Lung (tissue), 17 donors: ENCODE measurements at places on chromosomes 11 and 22.
A peak's percentile ranks its signal among the peaks of the same experiment; 100 is the strongest.

DNA sequence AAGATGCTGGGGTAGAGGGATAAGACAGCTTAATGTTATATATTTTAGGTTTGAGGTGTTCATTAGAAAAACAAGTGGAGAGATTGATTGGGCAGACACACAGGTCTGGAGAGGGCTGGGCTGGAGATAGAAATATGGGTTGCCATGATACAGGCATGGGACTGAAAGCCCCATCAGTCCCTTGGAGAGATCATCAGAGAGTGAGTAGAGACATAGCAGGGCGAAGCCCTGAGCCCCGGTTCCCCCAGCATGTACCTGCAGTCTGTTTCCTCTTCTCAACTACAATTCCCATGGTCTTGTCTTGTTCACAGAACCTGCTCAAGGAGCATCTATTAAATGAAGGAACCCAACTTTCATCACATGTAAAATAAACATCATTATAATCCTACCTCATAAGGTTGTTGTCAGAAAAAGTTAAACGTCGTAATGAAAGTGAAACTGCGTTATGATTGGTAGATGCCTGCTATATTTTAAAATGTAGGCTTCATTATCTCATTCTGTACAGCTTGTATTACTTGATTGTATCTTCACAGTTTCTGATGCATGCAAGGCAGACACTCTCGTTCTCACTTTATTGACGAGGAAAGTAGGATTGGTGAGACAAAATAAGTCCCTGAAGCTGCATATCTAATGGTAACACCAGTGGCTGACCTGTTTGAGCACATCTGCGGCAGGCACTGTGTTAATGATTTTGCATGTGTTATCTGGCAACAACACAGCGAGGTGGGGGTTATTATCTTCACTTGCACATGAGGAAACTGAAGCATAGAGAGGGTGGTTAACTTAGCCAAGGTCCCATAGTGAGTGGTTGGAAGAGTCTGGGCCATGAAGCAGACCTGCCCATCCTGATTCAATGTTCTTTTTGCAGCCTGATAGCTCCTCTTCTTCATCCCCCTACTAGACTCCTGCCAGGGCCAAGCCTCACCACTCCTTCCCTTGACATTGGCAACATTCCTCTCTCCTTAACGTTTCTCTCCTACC, 63.5 kb downstream of the ENDOD1 start:
- no peak for DNase-seq

- DNase-seq, result peak; percentile 70
Measured at GRCh38 chr11:64894070-64894811, 15.8 kb upstream of the EHD1 start.

- no peak for DNase-seq
Measured at GRCh38 chr11:73188301-73188700, 29.8 kb upstream of the P2RY2 start.

DNA sequence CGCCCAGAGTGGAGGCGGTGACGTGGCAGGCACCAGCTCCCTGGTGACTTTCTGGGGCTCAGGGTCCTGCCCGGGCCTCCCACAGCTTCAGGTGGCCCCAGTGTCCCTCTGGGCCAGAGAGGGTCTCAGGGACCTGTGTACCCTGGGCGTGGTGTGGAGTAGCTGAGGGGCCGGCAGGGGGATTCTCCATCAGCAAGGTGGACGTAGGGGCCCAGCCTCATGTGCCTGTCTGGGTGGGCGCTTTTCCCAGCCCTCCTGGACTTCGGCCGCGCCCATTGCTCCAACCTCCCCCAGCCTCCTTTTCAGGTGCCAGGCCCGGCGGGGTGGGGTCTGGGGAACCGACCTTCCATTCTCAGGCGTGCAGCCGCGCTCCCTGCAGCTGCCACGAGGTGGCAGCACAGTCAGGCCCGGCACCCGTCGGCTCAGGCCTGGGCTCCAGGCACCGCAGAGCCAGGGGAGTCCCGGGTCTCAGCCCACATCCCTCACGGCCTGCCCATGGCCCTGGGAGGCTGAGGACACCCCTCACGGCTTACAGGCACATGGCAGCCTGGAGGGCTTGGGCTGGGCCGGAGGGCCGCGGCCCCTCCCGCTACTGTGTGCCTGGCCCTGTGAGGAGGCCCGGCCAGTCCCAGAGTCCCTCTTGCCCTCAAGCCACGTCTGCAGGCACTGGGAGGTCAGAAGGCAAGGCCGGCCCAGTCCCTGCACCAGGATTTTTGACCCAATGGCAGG, 19.9 kb upstream of the MUC5B start:
- DNase-seq, result peak; percentile 59

- DNase-seq, result no peak
Measured at GRCh38 chr11:66311470-66311964, 5.3 kb downstream of the CD248 start.

GRCh38 chr11:74238243-74238642, 67.2 kb downstream of the PPME1 start:
- no peak for DNase-seq

- no peak for DNase-seq
Measured at GRCh38 chr11:112582366-112582765, 321.7 kb upstream of the PLET1 start.

- no peak for DNase-seq
Measured at GRCh38 chr11:20159466-20160381, 551 bp downstream of the DBX1 start.

- DNase-seq, result no peak
Measured at GRCh38 chr11:61023966-61024295, 52.5 kb downstream of the CD6 start.

GRCh38 chr11:46302866-46303265, 25.4 kb downstream of the CREB3L1 start:
- no peak for DNase-seq

DNA sequence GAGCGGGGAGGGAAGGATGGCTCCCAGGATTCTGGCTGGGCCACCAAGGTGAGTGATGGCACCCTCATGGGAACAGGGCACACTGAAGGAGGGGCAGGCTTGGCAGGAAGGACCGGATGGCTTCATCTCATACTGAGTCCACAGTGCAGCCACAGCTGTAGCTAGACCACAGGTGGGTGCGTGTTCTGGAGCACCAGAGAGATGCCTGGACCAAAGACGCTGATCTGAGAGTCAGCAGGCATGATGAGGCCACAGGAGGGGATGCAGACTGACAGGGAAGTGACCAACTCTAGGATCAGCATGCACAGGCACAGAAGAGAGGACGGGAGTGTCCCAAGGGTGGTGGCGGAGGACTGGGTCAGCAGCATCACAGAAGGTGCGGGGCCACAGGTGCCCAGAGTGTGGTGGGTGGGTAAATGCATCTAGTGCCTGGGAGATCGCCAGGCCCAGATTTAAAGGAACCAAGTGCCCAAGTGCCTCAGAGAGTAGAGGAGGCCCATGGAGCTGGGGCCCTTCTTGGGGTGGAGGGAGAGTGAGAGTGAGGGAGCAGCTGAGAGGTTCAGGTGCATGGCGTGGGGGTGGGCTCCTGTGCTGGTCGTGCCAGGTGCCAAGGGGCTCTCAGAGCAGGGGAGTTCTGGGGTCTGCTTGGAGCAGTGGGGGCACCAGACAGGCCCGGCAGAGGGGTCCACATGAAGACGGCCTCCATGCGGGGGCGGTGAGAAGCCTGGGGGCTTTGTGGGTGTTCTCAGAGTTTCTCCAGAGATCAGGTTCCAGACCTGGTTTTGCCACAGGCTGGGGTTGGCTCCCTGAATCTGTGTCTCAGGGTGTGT, 113.7 kb downstream of the CEP164 start:
- DNase-seq, result no peak

DNA sequence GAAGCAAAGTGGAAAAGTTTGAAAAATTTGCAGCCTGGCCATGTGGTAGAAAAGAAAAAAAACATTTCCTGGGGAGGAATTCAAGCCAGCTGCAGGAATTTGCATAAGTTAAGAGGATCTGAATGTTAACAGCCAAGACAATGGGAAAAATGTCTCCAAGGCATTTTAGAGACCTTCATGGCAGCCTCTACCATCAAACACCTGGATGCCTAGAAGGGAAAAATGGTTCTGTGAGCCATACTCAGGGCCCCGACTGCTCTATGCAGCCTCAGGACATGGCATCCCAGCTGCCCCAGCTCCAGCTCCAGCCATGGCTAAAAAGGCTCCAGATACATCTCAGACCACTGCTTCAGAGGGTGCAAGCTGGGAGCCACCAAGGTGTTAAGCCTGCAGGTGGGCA, 149.1 kb upstream of the SOX6 start:
- no peak for DNase-seq

DNA sequence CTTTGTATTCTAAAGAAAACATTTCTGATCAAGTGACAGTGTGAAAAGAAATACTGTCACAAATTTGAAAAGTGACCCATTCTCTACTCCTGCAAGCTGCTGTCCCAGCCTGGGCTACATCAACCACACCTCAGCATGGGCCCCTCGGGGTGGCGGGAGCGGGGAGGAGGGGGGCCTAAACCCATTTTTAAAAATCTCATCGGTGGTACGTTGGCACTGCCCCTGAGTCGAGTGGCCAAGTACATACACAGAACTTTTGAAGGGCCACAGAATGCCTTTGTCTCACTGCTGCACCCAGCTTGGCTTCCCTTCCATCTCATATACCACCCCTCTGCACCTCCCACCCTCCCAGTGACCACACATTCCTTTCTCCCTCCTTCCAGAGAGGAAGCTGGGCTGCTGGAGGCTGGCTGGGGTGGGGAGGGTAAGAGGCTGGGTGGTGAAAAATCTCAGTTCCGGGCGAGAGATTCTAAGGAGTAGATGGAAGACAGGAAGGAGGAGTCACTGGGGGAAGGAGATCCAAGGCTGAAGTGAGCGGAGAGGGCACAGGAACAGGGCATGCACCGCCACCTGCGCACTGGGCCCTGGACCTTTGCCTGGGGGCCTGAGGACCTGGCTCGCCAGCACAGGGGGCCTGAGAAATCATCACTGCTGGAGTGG, 21.1 kb downstream of the FXYD6 start:
- DNase-seq, result peak; percentile 88

- DNase-seq, result no peak
Measured at GRCh38 chr11:113885897-113886296, 10.5 kb upstream of the USP28 start.

GRCh38 chr11:75133976-75134375, 16.9 kb upstream of the SLCO2B1 start:
- DNase-seq, result no peak

DNA sequence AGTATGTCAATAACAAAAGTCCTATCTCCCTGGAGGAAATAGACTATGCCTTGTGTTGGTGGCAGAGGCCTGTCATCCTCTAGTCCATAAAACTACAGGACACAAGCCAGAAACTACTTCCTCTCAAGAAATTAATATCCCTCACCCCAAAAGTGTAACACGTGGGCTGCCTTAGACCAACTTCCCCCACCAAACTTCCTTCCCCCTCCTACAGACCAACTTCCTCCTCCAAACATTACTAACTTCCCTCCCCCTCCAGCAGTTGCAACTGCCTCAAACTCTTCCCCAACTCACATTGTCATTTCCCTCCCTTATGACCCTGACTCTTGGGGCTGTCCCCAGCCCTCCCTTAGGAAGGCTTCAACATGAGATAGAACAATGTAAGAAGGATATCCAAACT, 6.3 kb downstream of the OR52K2 start:
- DNase-seq, result no peak

DNA sequence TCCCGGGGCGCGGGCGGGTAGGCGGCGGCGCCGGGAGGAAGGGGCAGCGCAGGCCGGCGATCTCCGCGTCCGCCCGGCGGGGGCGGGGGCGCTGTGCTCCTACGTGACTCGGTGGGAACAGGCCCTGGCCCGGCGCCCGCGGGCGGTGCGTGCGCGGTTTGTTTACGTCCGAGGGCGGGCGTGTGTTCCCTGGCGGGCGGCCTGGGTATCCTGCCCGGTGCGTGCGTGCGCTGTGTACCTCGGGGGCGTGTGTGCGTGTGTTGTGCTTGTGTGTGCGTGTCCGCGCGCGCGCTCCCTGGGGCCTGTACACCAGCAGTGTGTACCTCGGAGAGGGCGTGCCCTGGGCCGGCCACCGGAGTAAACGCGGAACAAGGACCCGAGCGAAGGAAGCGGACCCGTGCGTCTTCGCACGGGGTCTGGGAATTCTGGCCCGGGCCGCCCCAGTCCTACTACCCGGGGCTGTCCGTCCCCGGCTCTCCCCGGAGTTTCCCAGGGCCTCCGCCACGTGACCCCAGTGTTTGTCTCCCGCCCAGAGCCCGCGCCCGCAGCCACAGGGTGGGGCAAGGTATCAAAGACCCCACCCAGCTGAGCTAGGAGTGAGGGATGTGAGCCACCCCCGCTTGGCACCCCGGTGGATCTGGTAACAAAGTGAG, 769 bp downstream of the MAFF start:
- DNase-seq, result peak; percentile 95

DNA sequence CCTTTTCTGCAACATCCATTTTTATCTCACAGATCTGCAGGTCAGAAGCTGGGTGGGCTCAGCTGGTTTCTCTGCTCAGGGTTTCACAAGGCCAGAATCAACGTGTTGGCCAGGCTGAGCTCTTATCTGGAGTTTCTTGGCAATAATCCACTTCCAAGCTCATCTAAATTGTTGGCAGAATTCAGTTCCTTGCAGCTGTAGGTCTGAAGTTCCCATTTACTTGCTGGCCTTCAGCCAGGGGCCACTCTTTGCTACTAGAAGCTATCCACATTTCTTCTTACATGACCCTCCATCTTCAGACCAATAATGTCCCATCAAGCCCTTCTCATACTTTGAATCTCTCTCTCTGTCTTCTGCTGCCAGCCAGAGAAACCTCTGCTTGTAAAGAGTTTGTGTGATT, 103.5 kb downstream of the WNT11 start:
- peak; percentile 99 for DNase-seq

DNA sequence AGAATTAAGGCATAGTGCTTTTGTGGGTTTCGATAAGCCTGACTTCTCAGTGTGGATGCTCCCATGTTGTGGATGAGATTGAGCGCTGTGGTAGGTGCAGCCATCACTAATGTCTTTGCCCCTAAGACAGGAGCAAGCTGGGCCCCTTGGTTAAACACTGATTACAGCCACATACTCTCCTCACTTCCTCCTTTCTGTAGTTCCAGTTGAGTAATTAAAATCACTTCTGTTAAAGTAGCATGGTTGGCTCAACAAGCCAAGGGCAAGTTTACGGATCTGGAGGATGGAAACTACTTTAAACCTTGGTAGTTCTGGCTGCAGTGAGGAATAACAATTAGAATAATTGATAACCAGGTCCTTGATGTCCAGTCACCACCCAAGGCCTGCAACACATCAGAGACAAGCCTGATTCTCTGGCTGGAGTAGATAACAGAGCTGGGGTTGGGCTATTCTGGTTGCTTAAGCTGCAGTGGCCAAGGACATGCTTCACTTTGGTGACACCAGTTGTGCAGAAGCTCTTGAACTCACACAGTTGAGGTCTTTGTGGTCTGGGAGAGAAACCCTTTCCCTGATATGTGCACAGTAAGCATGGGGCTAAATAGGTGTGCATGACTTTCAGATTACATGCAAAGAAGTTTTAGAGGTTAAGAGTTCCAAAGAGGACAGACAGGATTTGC, 81.3 kb downstream of the KIRREL3 start:
- no peak for DNase-seq
